ENCODE measurements at places on chromosomes 5 and 9.
A peak's percentile ranks its signal among the peaks of the same experiment; 100 is the strongest.

- no peak overlapping the region for H3K4me3 ChIP-seq
- no peaks in the 10 kb centered on the region for H3K27me3 ChIP-seq
- no peak overlapping the region for H3K27ac ChIP-seq
- no peak for DNase-seq
- H3K36me3 ChIP-seq: no peaks in the 10 kb centered on the region
- no peaks in the 10 kb centered on the region for H3K4me1 ChIP-seq
Observed at GRCh38 chr5:41048986-41049385, 22.2 kb downstream of the MROH2B start.

GRCh38 chr9:70405808-70406433, 8.5 kb downstream of the KLF9 start:
- peak overlapping the region; percentile 73 for H3K27ac ChIP-seq
- no peaks in the 10 kb centered on the region for H3K36me3 ChIP-seq
- peaks cover 9% of the 10 kb centered on the region for H3K4me1 ChIP-seq
- H3K27me3 ChIP-seq: peaks cover 11% of the 10 kb centered on the region
- no peak for DNase-seq

DNA sequence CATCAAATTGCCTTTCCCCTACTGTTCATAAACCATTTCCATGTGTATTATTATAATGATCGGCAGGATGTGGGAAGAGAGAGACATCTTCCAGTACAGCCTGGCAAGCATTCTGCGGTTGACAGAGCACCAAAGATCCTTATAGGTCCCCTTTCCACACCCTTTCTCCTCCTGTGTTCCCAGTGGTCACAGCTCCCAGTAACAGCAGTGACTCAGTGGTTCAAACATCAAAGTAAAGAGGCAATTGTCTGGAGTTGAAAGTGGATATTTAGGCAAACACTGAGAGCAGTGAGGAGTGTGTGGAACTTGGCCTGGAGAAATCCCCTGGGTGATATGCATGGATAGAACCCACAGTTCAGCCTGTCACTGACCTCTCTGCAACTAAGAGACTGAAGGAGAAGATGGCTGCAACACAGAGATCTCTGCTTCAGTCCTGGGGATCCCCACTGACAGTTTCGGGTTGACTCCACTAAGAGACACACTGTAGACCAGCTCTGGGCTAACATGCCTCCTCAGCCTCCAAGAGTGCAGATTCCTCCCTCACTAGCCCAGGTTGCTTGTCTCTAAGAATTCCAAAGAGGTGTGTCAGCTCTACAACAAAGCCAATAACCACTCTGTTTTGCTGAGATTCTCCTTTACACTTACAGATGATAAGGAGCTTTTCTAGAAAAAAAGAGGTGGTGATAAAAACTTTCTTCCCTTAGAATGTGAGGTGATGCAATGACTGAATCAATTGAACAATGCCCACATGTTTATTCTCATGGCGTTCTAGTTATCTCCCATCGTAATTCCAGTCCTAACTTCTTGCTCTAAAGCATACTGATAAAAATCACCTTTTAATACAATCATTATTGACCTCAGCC, 94.4 kb upstream of the IL6ST start:
- DNase-seq: no peak
- H3K27me3 ChIP-seq: no peaks in the 10 kb centered on the region
- H3K36me3 ChIP-seq: no peaks in the 10 kb centered on the region
- no peak overlapping the region for H3K4me3 ChIP-seq
- H3K4me1 ChIP-seq: no peaks in the 10 kb centered on the region
- H3K27ac ChIP-seq: no peak overlapping the region

DNA sequence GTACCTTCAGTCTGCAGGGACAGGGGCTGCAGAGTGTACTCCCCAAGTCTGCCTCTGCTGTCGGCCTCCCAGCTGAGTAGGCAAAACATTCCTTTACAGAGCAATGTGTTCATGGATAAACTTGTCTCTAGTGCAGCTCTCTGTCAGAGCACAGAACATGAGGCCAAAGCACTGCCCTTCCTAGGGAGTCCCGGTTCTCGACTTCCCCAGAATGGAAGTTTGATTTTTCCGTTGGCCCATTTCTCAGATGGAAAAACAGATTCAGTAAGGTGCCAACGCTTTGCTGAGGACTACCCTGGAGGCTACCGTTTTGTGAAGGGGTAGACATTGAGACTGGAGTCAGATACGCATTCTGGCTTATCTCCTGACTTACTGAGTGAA, 422 bp upstream of the TRIM32 start:
- no peak overlapping the region for H3K27ac ChIP-seq
- peaks cover 20% of the 10 kb centered on the region for H3K4me1 ChIP-seq
- H3K36me3 ChIP-seq: no peaks in the 10 kb centered on the region
- no peaks in the 10 kb centered on the region for H3K27me3 ChIP-seq
- H3K4me3 ChIP-seq: peak overlapping the region; percentile 62

DNA sequence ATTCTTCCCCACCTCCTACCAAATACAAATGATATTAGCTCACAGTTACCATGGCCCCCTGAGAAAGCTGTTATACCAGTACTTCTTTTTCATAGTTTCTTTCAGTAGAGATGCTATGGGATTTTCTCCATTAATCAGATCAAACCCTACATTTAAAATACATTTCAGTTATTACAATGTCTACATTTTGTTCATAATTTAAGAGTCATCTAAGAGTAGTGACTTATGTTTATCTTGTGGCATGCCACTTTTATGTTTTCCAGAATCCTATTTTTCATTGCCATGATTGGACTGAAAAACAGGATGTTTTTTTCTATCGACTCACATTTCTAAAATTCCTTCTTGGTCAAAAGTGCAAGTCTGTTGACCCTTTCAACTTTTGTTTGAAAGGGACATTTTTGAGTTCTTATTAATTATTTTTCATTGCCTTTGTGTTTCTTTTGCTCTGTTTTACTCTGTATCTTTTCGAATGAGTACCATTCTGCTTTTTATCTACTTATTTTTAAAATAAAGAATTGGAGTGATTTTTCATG, 77.4 kb upstream of the ANXA1 start:
- no peak for DNase-seq
- no peaks in the 10 kb centered on the region for H3K27me3 ChIP-seq
- no peak overlapping the region for H3K4me3 ChIP-seq
- H3K36me3 ChIP-seq: no peaks in the 10 kb centered on the region
- H3K4me1 ChIP-seq: no peaks in the 10 kb centered on the region
- no peak overlapping the region for H3K27ac ChIP-seq

- H3K4me3 ChIP-seq: no peak overlapping the region
- no peaks in the 10 kb centered on the region for H3K27me3 ChIP-seq
- no peak overlapping the region for H3K27ac ChIP-seq
- no peak for DNase-seq
- H3K36me3 ChIP-seq: no peaks in the 10 kb centered on the region
- H3K4me1 ChIP-seq: peaks cover 4% of the 10 kb centered on the region
Observed at GRCh38 chr5:16780325-16780724, 155.8 kb downstream of the MYO10 start.

DNA sequence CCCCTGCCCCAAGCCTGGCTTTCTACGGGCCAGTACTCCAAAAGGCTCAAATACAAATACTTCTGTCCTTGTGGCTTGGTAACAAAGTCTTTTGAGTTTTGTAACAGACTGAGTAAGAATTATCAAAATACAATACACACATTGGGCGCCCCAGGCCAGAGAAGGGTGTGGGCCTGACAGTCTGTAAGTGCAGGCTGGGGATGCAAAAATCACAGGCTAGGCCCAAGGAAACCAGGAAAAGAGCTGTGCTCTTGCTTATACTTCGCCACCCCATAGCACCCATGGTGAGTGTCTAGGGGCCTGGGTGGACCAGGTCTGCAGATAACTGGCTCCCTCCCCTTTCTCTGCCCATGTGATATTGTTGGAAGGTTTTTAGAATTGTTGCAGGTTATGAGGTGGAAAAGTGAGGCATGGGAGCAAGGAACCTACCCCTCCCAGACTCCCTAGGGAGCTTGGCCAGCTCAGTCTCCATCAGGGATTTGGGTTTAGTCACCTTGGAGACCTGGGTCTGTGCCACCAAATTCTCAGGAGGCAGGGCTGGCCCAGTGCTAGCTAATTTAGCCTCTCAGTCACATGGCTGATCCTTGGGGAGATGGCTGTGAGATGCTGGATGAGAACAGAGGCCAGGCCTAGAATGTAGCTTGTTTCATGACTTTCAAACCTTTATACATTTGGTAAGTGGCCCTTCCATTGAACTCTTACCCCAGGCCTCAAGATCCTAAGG, 72.9 kb downstream of the TARS1 start:
- no peak for DNase-seq
- no peaks in the 10 kb centered on the region for H3K36me3 ChIP-seq
- no peaks in the 10 kb centered on the region for H3K27me3 ChIP-seq
- H3K4me3 ChIP-seq: no peak overlapping the region
- H3K27ac ChIP-seq: no peak overlapping the region
